ENCODE measurements at places on chromosomes 2 and 18.

DNA sequence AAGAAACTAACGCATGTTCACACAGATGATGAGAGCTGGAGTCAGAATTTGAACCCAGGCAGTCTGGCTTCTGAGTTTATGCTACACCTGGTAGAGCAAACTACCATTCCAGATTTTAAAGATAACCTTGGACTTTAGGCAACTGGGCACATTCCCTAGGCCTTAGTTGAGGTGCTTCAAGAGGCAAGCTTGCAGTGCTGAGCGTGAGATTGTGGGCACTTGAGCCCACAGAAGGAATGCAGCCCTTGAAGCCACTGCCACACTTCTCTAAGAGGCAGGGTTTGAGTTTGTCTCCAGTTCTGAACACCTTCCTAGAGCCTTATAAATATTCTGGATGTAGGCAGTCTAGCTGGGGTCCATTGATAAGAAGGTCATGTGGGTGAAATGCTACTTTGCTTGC is 216.1 kb upstream of the SLC14A2 start:
- no peak for DNase-seq

- DNase-seq = no peak
These were observed 745.0 kb downstream of the CBLN2 start for GRCh38 chr18:71798986-71799673.

GRCh38 chr2:212124598-212124997 is 414.0 kb downstream of the ERBB4 start:
- DNase-seq = no peak

GRCh38 chr2:175567435-175568061 is 386.0 kb upstream of the ATP5MC3 start:
- DNase-seq = no peak

DNA sequence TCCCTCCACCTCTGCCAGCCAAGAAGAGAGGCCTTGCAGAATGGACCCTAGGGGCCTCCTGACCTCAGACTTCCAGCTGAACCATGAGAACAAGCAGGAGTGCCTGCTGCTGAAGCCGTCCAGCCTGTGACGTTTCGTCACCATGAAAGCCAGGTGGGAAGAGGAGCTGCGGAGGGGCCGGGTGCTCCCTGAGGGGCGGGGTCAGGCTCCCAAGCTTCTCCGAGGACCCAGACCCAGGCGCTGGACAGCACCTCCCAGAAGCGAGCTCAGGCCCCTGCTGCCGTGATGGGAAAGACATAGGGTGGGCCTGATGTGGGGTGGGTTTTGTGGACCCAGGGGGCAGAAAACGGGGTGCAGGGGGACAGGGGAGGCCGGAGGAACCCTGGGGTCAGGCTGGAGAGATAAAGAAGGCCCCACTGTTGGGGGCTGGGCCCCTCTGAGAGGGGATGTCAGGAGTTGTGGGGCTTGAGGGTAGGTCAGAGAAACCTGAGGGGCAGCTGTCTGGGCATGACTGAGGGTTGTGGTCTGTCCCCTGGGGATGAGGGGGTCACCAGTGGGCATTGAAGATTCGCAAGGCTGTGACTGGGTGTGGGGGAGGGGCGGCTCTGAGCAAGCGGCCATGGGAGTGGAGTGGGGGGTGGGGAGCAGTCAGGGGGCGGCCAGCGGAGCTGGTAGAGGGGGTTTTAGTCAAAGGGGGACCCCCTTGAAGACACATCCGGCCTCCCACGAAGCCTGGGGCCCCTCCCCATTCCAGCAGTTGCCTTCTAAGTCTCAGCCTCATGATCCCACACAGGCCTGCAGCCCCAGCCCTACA is 73.4 kb upstream of the ODC1 start:
- no peak for DNase-seq

DNA sequence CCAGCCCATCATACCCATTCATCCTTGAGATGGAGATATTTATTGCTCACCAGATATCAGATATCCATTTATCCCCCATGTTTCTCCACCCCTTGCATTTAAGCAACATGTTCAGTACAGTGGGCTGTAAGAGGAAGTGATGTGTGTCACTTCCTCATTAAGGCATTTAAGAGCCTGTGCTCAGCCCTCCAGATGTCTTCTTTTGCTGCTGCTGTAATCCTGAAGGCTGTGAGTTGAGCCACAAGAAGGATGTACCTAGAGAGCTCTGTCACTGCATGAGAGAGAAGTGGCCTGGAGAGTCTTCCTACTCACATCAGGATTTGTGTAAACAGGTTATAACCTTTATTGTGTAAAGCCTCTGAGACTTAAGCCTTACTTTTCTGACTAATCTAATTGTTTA is 151.8 kb upstream of the UNC80 start:
- DNase-seq = no peak

GRCh38 chr2:166960702-166961270 is 72.5 kb downstream of the XIRP2 start:
- no peak for DNase-seq

DNA sequence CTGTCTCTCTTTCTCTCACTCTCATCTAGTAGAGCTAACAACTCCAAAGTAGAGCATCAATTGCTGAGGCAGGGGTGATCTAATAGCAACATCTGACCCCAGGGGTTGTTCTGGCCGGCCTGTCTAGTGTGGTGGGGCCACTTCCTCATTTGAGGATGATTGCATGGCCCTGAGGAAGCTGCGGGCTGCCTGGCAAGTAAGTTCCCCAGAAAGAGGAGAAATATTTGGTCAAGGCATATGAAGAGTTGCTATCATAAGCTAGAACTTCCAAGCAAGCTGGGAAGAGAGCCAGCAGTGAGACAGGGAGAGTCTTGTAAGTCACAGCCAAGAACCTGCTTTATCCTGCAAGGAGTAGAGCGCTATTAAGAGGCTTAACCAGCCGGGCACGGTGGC is 50.8 kb upstream of the TMEM87B start:
- no peak for DNase-seq

DNA sequence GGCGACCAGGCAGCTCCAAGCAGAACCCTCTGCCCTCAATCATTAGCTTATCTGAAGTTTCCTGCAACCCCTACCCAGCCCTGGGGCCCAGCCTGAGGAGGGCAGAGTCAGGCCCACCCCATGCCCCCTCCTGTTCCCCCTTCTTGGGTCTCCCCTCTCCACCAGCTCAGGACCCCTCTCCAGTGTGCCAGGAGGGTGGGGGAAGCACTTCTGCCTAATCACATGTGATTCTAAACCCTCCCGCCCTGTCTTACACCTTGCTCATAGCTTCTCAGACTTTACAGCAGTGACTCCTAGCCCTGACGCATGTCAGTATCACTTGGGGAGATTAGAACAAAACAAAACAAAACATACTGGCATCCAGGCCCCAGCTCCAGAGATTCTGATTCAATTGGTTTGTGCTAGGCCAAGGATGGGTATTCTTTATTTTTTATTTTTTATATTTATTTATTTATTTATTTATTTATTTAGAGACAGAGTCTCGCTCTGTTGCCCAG is 42.5 kb upstream of the ASAP2 start:
- no peak for DNase-seq

DNA sequence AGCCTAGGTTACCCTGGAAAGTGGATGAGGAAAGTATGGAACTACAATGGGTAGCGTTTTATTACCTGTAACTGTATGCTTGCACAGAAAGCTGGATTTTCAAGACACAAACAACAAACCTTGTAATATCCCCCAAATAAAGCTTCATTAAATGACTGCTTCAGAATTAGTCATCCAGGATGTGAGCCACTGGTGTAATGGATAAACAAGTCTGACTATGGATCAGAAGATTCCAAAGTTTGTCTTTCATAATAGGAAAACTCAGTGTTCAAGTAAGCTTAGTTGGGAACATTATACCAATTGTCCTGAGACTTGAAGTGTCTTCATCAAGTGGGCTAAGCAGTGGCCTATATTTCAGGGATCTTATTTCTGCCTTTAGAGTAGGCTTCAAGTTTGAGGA is 518.8 kb downstream of the LRP1B start:
- no peak for DNase-seq

- peak; percentile 9 for DNase-seq
These were observed 4.4 kb upstream of the NEU4 start for GRCh38 chr2:241804326-241805229.

DNA sequence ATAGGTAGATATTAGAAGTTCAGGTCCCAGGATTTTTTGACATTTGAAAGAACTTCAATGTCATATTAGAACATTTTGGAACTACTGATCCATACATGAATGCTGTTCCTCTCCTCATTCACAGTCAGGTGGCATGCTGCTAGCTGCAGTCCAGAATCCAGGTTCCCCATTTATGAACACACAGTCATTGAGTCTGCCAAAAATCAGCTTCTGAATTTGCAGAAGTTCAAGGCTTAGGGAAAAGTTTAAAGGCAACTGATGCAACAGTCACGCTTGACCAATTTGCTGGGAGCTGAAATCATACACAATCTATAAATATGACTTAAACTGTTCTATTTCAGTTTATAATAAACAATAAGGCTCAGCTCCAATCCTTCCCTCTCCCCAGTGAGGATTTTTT is 17.3 kb upstream of the TTR start:
- DNase-seq = no peak

GRCh38 chr18:45163871-45164270 is 451.4 kb upstream of the SLC14A2 start:
- DNase-seq = no peak

DNA sequence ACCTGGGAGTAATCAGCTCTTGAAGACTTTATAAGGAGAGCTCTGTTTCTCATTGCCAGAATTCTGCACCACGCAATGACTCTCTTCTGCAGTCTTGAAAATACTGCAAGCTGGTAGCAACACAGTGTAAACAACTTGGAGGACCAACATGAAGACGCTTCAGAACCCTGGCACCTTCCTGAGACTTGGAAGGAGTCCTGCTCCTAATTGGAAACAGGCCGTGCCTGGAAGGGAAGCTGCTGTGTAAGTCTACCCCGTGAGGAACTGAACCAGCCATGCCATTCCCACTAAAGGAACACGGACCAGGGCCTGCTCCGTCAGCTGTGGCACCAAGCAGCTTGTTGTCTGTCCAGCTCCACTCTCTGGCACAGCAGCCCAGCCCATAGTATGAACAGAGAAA is 171.1 kb downstream of the PAX3 start:
- no peak for DNase-seq

DNA sequence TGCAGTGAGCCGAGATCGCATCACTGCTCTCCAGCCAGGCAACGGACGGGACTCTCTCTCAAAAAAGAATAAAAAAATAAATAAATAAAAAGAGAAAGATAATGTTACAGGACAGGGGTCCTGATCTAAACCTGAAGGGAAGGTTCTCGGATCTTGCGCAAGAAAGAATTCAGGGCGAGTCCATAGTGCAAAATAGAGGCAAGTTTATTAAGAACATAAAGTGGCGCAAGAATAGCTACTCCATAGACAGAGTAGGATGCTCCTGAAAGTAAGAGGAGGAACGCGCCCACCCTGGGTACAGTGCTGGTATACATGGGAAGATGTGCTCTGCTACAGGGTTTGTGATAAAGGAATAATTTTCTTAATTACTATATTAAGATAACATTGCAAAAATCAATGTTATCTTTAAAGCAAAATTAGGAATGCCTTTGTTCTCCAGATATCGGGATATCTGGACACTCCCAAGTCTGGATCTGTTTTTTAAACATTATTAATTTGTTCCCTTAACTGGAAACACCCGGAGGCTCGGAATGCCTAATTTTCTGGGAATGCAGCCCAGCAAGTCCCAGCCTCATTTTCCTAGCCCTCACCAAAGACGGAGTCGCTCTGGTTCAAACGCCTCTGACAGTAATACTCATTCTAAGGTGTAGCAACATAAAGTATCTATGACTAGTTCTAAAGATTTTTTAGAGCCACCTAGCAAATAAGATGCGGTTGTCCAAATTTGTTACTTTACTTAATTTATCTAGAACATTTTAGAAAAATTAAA is 38.8 kb downstream of the ACSL3 start:
- DNase-seq = no peak

DNA sequence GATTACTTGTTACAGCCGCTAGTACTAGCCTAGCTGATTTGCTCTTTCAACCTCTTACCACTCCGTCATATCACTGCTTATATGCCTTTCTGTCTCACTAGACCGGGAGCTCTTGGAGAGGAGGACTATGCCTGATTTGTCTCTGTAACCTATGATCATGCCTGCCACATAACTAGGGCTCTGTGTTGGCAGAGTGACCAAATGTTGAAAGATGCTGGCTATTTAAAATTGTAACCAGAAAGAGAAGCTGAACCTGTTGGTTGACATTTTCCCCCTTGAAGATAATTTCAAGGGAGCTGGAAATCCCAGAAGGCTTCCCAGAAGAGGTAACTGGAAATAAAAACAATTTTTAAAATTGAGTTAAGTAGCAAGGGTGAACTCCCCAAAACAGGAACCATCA is 124.1 kb upstream of the MYCN start:
- DNase-seq = no peak

- DNase-seq = no peak
These were observed 11.0 kb downstream of the SIGLEC15 start for GRCh38 chr18:45836242-45837205.

DNA sequence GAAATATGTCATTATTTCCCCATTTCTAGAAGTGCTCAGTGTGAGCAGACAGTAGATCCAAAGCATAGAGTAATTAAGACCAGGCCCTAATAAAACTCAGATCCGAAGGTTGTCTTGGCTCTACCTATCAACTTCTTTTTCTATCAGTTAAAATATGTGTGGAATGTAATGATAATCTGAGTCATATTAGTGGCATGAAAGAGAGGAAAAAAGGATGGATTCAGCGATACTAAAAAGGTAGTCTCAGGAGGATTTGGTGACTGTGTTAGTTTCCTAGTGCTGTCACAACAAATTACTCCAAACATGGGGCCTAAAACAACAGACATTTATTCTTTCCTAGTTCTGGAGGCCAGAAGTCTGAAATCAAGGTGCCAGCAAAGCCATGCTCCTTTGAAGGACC is 103.7 kb upstream of the NABP1 start:
- DNase-seq = no peak

DNA sequence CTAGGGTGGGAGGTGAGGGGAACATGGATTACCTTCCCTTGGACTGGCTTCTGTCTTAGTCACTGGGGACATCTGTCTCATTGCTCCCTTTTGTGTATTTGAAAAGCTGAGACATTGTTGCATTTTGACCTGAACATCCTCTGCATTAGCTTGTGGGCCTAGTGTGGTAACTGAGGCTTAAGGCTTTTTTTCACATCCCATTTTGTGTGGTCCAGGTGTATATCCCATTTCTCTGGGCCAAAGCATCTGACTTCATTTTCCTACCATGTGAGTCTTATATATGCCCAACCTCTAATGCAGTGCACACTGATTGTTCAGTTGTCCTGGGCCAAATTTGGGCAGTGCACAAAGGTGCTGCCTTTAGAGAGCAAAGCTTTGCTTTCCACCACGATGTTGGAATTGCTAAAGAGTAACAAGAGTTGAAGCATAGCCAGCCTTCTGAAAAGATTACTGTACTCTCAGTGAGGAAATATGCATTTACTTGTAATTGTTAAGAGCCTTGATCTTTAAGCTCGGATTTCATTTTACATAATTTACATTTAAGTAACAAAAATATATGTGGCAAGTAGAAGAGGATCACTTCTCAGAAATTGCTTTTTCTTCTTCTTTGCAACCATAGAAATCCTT is 13.3 kb downstream of the PRKCE start:
- no peak for DNase-seq

Data from AG20443 (cell line).